Aorta (tissue), 5 donors: ENCODE measurements at places on chromosomes 13 and 19. TPM values are rescaled to one million over a fixed set of nuclear protein-coding genes. Genes with fewer than 3 reads are reported as not detected.

ICAM3 gene
- 10.1 TPM for total RNA-seq

SELENOV gene
- total RNA-seq: not detected

PRSS57 gene
- not detected for total RNA-seq

SERPINE3 gene
- not detected for total RNA-seq

DNA sequence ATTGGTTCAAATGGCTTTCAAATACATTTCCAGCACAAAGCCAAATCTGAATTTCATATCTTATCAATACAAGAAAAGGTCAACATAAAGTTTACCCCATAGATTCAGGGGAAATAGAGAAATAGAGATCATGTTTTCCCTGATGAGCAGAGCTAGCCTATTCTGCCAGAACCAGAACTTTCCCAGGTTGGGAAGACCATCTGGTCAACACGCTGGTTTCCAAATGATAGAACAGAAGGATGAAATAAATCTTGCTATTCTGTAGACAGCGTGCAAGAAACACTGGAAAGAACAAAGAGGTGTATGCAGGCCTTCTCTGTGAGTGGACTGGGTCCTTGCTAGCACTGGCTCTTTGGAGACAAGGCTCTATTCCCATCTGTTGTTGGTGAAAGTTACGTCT, 350.6 kb downstream of the NDFIP2 start:
- DNase-seq: no peak

- DNase-seq: no peak
Measured at GRCh38 chr13:45103449-45103848, 16.9 kb upstream of the GTF2F2 start.

GRCh38 chr19:22807061-22807835, 23.3 kb upstream of the ZNF99 start:
- no peak for DNase-seq

- DNase-seq: no peak
Measured at GRCh38 chr13:23770428-23770827, 118.8 kb downstream of the MIPEP start.

DNA sequence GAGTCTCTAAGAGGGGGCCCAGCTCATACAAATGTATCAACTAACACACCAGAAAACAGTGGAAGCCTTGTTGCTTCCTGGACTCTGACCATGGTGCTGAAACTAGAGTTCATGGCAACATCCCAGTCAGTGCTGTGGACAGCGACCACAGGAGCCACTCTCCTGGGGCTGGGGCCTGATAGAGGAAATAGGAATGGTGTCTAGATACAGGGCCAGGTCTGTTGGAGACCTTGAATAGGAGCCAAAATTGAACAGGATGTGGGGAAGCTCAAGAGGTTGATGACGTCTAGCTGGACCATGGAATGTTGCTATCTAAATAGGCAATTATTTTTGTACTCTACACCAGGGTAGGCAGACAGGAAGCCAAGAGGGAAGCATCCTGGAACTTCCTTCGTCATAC, 21.7 kb downstream of the LILRB4 start:
- no peak for DNase-seq

DNA sequence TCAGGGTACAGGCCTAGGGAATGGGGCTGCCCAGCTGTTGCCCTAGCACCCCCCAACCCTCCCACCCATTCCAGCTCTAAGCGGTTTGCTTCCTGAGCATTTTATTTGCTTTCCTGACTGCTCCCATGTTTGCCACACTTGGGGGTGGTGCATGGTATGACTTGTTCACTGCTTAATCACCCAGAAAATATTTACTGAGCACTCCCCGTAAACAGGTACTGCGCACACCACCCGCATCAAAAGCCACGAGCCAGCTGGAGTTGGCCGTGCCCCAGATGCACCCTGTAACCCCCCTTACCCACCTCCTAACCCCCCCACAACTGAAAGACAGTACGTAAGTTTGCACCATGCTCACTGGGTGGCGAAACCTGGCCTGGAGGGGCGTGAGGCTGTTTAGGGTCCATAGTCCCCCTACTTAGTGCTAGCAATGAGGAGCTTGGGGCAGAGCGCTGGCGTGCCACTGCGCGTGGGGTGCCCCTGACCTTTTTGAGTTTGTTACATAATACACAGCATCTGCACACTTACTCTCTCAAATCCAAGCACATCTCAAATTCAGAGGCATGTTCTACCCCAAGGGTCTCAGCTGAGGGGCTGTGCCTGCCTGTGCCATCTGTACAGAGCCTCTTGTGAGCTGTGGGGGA, 29.8 kb downstream of the DPF1 start:
- no peak for DNase-seq

DNA sequence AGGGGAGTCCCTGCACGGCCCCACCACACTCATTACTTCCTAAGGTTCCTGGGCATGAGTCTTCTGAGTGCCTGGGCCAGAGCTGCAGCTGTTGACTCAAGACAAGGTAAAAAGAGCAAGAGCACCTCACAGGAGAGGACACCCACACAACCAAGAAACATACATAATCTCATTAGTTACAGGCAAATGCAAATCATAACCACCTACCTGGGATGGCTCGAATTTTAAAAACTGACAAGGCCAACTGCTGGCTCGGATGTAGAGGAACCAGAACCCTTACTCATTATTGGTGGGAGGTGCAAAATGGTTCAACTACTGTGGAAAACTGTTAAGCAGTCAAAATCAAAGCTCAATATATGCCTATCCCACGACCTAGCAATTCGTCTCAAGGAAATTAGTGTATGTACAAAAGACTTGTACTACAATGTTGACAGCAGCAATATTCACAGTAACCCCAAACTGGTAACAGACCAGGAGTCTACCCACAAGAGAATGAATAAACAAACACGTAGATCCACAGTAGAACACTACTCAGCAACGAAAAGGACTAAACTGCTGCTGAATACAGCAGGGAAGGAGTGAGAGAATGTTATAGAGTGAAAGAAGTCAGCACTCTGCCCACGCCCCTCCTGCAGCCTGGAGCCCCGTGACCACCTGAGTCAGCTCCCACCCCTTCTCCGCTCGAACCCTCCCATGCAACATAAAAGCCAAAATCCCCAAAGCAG, 15.8 kb downstream of the AKT2 start:
- DNase-seq: no peak

- DNase-seq: no peak
Measured at GRCh38 chr19:54677217-54677616, 14.4 kb downstream of the LILRB4 start.

DNA sequence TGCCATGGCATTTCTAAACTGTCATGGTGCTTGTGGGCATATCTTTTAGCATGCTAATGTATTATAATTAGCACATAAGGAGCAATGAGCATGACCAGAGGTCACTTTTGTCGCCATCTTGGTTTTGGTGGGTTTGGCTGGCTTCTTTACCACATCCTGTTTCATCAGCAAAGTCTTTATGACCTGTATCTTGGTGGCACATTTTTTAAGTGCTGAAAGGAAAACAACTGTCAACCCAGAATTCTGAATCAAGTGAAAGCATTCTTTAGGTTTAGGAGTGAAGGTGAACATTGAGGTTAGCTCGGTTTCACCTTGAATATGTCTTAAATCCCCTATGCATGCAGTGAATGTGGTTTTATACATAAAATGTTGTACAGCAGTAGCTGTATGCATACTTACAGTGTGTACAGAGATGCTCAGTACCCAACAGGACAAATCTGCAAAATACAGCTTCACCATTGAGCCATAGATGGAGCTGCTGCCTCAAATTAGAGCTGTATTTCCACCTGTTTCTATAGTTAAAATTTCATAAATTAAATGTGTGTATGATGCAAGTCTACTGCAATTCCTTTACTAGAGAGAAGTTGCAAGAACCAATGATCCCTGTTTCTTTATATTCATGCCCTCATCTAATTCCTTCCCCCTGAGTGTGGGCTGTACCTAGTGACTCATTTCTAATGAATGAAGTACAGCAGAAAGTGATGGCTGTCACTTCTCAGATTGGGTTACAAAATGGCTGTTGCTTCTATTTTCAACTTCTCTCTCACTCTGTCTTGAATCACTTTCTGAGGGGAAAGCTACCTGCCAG, 25.2 kb upstream of the IGSF23 start:
- no peak for DNase-seq

DNA sequence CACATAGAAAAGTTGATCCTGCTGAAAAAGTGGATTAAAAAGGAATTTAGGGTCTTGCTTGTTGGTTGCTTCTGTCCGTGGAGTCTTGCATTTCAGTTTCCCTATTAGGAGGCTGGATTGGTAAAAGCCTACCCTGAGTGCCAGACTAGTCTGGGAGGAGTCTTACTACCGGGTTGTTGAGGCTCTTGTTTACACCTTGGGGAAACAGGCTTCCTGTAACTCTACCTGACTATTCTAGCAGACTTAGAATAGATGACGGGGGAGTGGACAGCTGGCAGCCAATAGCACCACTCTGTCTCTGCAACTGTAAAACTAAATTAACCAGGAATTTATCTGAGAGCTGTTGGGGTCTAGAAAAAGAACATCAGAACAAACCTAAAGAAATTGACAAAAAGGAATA, 11.3 kb upstream of the MPHOSPH8 start:
- no peak for DNase-seq
